ENCODE measurements at places on chromosomes 16 and 17. TPM values are rescaled to one million over a fixed set of nuclear protein-coding genes. Genes with fewer than 3 reads are reported as not detected.

DNA sequence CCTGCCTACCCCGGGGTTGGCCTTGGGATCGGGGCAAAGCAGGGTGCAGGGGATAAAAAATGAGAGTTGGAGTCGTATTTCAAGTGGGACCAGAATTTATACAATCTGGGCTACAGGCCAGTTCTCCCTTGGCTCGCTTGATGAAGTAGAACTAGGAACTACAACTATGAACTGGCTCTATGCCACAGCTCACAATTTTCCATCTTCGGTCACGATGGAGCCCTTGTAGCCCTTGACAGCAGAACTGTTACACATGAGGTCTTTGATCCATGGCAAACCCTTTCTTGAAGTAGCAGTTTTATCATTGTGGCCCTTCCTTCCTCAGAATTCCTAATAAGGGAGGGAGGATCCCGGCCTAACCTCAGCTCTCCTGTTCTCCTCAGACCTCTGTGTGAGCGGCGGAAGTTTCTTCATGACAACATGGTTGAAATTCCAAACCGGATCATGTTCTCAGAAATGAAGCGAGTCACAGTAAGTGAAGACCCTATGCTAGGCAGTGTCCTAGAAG, 17.1 kb downstream of the LIG3 start:
- peak; percentile 52 for DNase-seq
- H3K4me3 ChIP-seq = no peak overlapping the region
- H3K27me3 ChIP-seq = no peaks in the 10 kb centered on the region

OTOP2 gene
- not detected for total RNA-seq

DNA sequence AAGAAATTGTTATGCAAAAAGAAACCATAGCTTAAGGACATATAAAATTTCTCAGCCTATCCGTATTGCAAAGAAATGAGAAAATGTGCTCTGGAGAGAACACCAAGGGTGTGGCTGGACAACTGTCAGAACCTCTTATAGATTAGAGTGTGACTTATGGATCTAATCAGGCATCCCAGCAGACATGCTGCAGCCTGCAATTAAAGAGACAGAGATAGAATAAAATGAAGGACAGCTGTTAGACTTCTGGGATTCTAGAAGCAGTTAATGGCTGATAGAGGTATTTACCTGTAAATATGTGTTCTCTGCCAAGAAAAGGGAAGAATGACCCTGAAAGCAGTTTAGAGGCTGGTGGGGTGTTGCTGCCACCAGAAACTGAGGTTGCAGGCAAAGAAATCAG, 160.1 kb upstream of the KIF2B start:
- no peaks in the 10 kb centered on the region for H3K36me3 ChIP-seq
- no peaks in the 10 kb centered on the region for H3K4me1 ChIP-seq
- no peak overlapping the region for H3K27ac ChIP-seq
- no peak for DNase-seq
- no peaks in the 10 kb centered on the region for H3K27me3 ChIP-seq

GRCh38 chr17:75331671-75332070, 42.4 kb upstream of the SLC25A19 start:
- no peak overlapping the region for H3K4me3 ChIP-seq
- peaks cover 23% of the 10 kb centered on the region for H3K36me3 ChIP-seq
- no peaks in the 10 kb centered on the region for H3K4me1 ChIP-seq
- no peak overlapping the region for H3K27ac ChIP-seq

ZP2 gene
- 0.54 TPM for total RNA-seq

DOC2A gene
- 2.9 TPM for total RNA-seq

DNA sequence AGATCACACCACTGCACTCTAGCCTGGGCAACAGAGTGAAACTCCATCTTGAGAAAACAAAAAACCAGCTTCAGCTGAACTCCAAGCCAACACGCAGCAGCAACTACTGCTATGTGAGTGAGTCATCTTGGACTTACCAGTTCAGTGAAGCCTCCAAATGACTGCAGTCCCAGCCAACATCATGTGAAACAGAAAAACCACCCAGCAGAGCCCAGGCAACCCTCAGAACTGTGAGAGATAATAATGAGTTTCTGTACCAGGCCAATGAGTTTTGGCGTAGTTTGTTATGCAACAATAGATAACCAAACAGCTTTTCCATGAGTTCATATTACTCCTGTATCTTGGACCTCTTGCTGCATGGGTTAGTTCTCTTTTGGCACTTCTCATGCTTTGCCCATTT, 23.3 kb downstream of the PHF12 start:
- no peaks in the 10 kb centered on the region for H3K36me3 ChIP-seq
- DNase-seq = no peak
- H3K4me3 ChIP-seq = no peak overlapping the region
- no peaks in the 10 kb centered on the region for H3K27me3 ChIP-seq

GAST gene
- not detected for total RNA-seq

- peaks cover under 1% of the 10 kb centered on the region for H3K4me1 ChIP-seq
- H3K4me3 ChIP-seq = no peak overlapping the region
- H3K27ac ChIP-seq = no peak overlapping the region
- DNase-seq = no peak
- H3K36me3 ChIP-seq = no peaks in the 10 kb centered on the region
- H3K27me3 ChIP-seq = no peaks in the 10 kb centered on the region
Observed at GRCh38 chr16:12532871-12533610, 270.6 kb downstream of the CPPED1 start.

DNA sequence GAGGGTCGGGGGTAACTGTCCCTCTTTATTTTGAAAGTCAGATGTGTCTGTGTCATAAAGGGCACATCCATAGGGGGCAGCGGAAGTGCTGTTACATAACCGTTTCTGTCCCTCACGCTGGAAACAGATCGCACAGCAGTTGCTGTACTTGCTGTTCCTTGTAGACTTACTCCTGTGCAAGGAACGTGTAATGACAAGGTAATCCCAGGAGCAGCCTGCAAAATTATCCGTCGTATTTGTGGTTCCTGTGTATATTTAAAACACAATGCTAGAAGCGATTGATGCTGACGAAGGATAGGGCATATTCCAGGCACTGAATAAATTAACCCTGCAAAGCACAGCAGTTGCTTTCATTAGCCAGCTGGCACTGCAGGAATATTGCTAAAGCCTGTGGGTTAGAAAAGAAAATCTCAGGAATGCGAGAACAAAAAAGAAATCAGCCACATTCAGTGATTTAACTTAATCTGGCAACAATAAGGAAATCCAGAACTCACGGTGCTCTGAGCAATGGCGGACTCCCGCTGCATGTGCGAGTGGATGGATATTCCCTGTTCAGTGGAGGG, 76.2 kb downstream of the SPECC1 start:
- no peaks in the 10 kb centered on the region for H3K27me3 ChIP-seq
- H3K4me1 ChIP-seq = no peaks in the 10 kb centered on the region
- H3K4me3 ChIP-seq = no peak overlapping the region
- no peaks in the 10 kb centered on the region for H3K36me3 ChIP-seq
- no peak overlapping the region for H3K27ac ChIP-seq

TP53TG3B gene
- total RNA-seq = not detected

All from Peyer's patch (tissue), 4 donors.